Mesothelial cell of epicardium (in vitro differentiated cells): ENCODE measurements at places on chromosomes 2 and 18.

DNA sequence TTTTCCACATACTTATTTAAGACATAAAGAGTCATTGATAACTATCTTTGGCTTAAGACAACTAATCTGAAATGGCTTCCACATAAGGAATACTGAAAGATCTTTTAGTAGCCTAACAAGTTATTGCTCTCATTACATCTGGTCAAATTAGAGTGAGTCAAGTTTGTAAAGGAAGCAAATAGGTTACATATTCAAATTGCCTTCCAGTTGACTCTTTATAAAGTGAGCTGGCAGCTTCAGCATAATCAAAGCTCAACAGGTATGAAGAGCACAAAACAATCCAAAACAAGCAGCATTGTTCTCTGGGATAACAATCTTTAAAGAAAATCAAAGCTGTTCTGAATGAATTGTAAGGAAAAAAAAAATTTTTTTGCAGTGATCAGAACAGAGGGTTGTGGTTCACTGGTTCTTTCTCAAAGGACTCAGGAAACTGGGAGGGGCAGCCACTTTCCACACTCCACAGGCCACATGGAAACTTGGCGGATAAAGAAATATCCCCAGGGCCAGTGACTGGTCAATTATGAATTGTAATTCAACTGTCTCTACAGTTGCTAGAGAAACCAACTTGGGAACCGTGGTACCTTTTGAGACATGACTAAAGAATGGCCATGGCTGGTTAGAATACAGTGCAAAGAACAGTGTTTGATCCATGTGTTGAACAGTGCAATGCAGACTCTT lies 369.3 kb upstream of the KCNH7 start:
- no peaks in the 10 kb centered on the region for H3K36me3 ChIP-seq
- no peak overlapping the region for H3K4me3 ChIP-seq
- no peaks in the 10 kb centered on the region for H3K4me1 ChIP-seq

GRCh38 chr2:112636605-112637288 lies 9.0 kb upstream of the SLC20A1 start:
- H3K36me3 ChIP-seq: no peaks in the 10 kb centered on the region
- no peak overlapping the region for H3K27ac ChIP-seq
- peaks cover 3% of the 10 kb centered on the region for H3K4me1 ChIP-seq
- H3K27me3 ChIP-seq: peaks cover 4% of the 10 kb centered on the region
- no peak for DNase-seq

GRCh38 chr2:32472605-32473004 lies 115.8 kb downstream of the BIRC6 start:
- H3K4me3 ChIP-seq: no peak overlapping the region
- H3K27ac ChIP-seq: no peak overlapping the region
- peaks cover 25% of the 10 kb centered on the region for H3K36me3 ChIP-seq
- no peak for DNase-seq
- H3K27me3 ChIP-seq: no peaks in the 10 kb centered on the region

DNA sequence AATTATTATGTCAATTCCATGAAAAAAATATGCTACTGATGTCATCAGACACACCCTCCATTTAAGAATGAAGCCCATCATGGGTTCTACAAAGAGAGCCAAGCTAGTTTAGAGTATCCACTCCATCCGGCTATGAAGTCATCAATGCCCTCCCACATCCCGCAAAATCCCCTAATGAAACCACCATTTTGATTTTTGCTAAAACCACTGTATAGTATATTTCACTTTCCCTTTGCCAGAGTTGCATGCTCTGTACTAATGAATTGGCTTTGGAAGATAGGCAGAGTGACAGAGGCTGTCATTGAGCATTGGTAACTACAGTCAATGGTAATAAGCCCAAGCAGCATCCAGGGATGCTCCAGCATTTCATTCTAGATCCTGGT lies 118.6 kb downstream of the ANKRD44 start:
- no peaks in the 10 kb centered on the region for H3K36me3 ChIP-seq
- H3K4me3 ChIP-seq: no peak overlapping the region
- DNase-seq: no peak
- H3K4me1 ChIP-seq: peaks cover 15% of the 10 kb centered on the region

- peaks cover 3% of the 10 kb centered on the region for H3K36me3 ChIP-seq
- H3K27me3 ChIP-seq: no peaks in the 10 kb centered on the region
- peaks cover 19% of the 10 kb centered on the region for H3K4me1 ChIP-seq
- no peak for DNase-seq
- no peak overlapping the region for H3K4me3 ChIP-seq
- no peak overlapping the region for H3K27ac ChIP-seq
Observed at GRCh38 chr2:168180483-168180882, 66.9 kb downstream of the STK39 start.

DNA sequence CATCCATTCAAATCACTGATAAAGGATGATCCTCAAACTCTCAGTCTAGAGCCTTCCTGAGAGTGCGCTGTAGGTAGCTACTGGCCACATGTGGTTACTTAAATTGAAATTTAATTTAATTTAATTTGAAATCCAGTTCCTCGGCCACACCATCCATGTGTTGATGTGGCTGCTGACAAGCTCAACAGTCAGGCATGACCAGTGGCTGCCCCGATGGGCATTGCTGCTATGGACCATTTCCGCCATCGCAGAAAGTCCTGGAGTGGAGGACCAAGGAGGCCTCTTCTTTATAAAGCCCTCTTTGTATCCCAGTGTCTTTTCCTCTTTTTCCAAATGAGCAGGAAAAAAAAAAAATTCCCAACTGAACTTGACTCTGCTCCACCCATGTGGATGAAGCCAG lies 100.6 kb downstream of the HDAC4 start:
- H3K36me3 ChIP-seq: no peaks in the 10 kb centered on the region
- no peak for DNase-seq
- no peak overlapping the region for H3K4me3 ChIP-seq

DNA sequence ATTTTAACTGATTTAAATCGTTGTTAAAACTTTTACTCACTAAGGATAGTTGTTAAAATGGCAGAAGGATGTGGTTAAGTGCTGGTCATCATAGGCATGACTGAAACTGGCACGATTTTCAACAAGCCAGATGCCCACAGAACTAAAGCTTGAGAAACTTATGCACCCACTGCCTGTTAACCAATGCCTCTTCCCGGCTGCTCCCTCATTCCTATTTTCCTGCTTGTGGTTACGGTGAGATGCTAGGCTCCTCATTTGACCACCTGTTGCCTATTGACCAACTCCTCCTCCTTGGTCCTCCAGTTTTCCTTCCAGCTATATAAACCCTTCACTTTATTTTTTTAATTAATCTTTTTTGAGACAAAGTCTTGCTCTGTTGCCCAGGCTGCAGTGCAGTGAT lies 238.7 kb downstream of the TFCP2L1 start:
- H3K27ac ChIP-seq: no peak overlapping the region
- no peak overlapping the region for H3K4me3 ChIP-seq
- DNase-seq: no peak
- H3K4me1 ChIP-seq: no peaks in the 10 kb centered on the region

GRCh38 chr2:44616667-44617155 lies 255.0 kb downstream of the CAMKMT start:
- no peaks in the 10 kb centered on the region for H3K36me3 ChIP-seq
- no peak overlapping the region for H3K27ac ChIP-seq
- H3K27me3 ChIP-seq: no peaks in the 10 kb centered on the region
- peaks cover 3% of the 10 kb centered on the region for H3K4me1 ChIP-seq
- no peak for DNase-seq

GRCh38 chr18:13235421-13235831 lies 16.9 kb downstream of the LDLRAD4 start:
- H3K4me1 ChIP-seq: peaks cover 18% of the 10 kb centered on the region
- no peaks in the 10 kb centered on the region for H3K27me3 ChIP-seq
- no peaks in the 10 kb centered on the region for H3K36me3 ChIP-seq
- H3K27ac ChIP-seq: peak overlapping the region; percentile 64
- H3K4me3 ChIP-seq: no peak overlapping the region

DNA sequence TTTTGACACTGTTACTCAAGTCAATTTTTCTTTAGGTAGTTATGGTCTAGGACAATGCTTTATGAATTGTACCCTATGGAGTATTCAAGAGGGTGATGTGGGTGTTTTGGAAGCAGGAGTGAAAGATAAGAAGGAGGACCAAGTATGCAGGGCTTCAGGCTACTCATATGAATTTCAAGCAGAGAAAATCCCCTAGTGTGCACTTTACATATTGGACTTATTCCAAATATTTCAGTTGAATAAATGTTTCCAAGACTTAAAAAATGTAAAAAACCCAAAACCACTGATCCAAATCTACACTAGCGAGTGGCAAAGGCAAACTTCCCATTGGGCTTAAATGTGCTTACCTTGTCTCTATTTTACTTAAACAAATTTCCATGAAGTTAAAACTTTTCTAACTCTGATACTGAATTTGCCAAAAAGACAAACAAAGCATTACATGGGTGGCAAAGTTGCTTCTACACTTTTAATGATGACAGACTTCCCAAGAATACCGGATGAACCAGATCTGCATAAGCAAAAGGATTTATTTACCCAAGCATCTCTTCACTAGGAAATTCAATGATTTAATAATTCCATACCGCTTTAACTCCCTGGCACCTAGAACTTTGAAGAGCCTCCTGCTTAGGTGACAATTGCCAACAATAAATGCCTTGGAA lies 1233.5 kb upstream of the NXPH2 start:
- no peak overlapping the region for H3K27ac ChIP-seq
- DNase-seq: no peak
- no peaks in the 10 kb centered on the region for H3K36me3 ChIP-seq
- H3K27me3 ChIP-seq: no peaks in the 10 kb centered on the region

- no peak overlapping the region for H3K4me3 ChIP-seq
- peaks cover 4% of the 10 kb centered on the region for H3K27me3 ChIP-seq
Observed at GRCh38 chr2:106851087-106851874, 34.7 kb downstream of the ST6GAL2 start.

DNA sequence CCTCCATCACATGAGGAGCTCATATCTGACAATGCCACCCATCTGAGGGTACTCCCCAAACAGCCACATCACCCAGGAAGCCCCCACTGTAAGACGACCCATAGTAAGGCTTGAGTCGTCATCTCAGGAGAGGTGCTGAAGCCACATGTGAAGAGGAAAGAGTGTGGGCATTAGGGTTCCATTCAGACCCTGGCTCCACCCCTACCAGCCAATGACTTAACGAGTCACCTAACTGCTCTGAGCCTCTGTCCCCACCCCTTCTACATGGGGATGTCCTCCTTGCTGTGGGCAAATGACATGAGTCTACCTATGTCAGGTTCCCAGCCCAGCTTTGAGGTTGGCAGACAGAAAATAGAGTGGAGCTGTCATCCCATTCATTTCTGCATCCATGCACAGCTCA lies 46.3 kb downstream of the C1QL2 start:
- H3K27me3 ChIP-seq: peaks cover 74% of the 10 kb centered on the region
- no peak overlapping the region for H3K27ac ChIP-seq
- no peaks in the 10 kb centered on the region for H3K4me1 ChIP-seq
- DNase-seq: no peak

DNA sequence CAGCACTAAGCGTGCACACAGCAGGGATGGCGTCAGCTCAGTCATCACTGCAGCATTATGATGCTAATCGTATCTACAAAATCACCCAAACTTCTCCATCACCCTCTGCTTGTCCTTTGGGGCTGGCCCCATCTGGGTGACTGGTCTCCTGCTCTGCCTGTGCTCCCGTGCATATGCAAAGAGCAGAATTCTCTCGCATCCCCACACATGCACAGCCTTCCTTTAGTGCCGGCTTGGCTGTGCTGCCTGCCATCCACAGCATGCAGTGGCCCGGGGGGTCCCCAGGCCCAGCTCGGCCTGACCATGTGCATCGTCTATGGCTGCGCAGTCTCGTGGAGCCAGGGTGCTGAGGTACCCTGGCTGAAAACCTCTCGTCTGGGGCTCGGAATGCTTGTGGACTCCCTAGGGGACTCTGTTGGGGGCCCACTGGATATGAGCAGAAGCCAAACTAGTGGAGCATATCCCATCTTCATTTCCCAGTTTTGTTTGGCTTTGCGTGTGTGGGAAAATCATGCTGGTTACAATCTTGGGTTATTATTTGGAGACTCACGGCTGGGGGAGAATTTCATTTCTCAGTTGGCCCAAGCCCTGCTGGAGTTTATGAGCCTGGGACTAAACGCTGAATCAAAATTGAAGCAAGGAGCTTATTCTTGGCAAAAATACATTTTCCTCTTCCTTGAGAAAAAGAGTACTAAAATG lies 70.9 kb upstream of the HS6ST1 start:
- peak; percentile 1 for DNase-seq
- peak overlapping the region; percentile 4 for H3K27ac ChIP-seq
- no peak overlapping the region for H3K4me3 ChIP-seq
- H3K36me3 ChIP-seq: no peaks in the 10 kb centered on the region

- H3K27me3 ChIP-seq: no peaks in the 10 kb centered on the region
- DNase-seq: no peak
- peaks cover 28% of the 10 kb centered on the region for H3K4me1 ChIP-seq
Observed at GRCh38 chr2:174595891-174596397, 1.7 kb downstream of the WIPF1 start.

DNA sequence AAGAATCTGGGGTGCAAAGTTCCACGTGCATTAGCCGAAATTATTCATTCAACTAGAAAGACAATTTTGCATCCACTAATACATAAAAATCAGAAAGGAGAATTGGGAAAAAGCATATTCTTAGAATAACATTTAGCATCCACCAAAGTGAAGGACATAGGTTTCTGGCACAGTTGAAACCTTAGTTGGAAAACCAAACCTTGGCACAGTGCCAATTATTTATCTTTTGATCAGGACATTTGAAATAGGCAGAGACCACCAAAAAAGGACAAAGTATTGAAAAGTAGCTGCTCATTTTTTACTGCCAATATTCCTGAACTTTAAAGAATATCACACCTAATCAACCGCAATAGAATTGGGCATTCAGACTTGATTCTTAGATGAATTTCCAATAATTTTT lies 25.5 kb upstream of the NFU1 start:
- no peak overlapping the region for H3K4me3 ChIP-seq
- no peak overlapping the region for H3K27ac ChIP-seq
- peaks cover 26% of the 10 kb centered on the region for H3K36me3 ChIP-seq
- DNase-seq: no peak
- no peaks in the 10 kb centered on the region for H3K27me3 ChIP-seq

DNA sequence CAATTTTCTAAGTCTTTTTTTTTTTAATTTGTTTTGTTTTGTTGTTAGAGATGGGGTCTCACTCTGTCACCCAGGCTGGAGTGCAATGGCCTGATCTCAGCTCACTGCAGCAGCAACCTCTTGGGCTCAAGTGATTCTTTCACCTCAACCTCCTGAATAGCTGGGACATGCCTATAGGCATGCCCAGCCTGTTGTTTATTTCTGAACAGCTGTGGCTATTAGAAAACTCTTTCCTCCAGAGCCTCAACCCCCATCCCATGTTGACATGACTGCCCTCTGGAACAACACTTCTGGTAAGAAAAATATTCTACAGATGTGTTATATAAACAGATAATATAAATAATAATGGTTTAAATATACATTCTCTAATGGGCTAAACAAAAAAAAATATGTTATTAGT lies 44.4 kb upstream of the TWSG1 start:
- H3K4me3 ChIP-seq: no peak overlapping the region
- no peaks in the 10 kb centered on the region for H3K27me3 ChIP-seq
- no peak for DNase-seq
- H3K4me1 ChIP-seq: peaks cover 2% of the 10 kb centered on the region
- peaks cover 11% of the 10 kb centered on the region for H3K36me3 ChIP-seq

DNA sequence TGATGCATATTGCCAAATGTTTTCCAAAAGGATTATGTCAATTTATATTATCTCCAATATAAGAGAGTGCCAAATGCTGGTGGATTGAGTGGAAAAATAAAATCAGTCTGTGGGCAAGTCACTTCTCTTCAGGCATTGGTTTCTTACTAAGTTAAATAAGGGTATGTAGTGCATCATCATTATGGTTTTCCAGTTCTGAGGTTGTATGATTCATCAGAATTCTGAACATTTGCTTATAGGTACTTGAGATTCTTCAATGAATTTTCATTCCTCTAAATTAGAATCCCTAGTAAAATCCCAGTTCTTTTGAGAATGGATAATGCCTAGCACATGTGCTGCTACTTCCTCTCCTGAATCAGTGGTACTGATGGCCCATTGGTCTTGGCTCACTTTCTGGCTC lies 188.9 kb upstream of the OSR1 start:
- no peaks in the 10 kb centered on the region for H3K36me3 ChIP-seq
- H3K27ac ChIP-seq: no peak overlapping the region
- H3K27me3 ChIP-seq: peaks cover 17% of the 10 kb centered on the region
- no peak for DNase-seq
